ENCODE measurements at places on chromosomes 2 and 18.

DNA sequence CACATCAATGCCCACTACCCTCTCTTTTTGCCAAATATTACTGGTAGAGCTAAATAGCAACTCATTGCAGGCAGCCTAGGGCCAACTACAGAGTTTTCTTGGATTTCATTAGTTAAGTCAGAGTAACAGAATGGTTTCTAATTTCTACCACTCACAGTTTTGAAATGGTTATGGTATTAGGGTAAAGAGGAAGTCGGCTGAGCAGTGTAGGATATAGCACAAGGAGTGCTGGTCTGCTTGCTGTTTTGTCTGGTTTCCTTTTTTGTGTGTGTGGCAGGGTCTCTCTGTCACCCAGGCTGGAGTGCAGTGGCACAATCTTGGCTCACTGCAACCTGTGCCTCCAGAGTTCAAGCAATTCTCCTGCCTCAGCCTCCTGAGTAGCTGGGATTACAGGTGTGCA lies 289.2 kb upstream of the CCDC68 start:
- H3K4me1 ChIP-seq = no peaks in the 10 kb centered on the region
- DNase-seq = no peak
- H3K27me3 ChIP-seq = no peaks in the 10 kb centered on the region

DNA sequence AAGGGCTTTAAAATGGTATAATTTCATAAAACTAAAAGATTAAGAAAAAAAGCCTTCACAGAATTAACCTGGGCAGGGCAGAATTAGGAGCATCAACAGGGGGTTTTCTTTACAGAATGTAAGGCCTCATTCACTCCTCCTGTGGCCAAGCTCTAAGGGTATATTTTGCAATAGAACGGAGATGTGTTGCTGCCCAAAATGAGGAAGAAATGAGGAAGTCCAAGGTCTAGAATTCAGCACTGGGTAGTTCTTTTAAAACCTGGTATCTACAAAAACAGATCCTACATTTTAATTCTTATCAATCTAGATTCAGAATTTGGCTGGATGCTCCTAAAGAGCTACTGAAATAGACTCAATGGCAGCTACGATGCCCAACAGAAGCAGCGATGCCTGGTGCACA lies 101.8 kb downstream of the AKAIN1 start:
- H3K27me3 ChIP-seq = no peaks in the 10 kb centered on the region
- no peak overlapping the region for H3K4me3 ChIP-seq
- no peaks in the 10 kb centered on the region for H3K36me3 ChIP-seq

DNA sequence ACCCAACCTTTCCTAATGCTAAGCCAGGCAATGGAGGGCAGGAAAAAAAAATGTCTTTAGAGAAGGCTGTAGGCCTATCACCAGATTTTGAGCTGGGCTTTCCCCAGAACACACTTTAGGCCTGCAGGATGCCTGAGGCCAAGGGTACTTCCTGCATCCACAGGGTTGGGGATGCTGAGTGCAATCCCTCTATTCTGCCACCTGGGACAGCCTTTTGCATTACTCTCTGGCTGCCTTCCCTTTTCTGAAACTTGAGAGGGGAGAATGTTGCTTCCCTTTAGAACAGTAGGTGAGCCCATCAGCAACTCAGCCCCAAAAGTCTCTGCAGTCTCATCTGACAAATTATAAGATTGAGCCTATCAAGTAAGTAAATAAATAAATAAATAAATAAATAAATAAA lies 195.2 kb downstream of the SLC8A1 start:
- DNase-seq = no peak
- H3K27me3 ChIP-seq = no peaks in the 10 kb centered on the region
- H3K4me3 ChIP-seq = no peak overlapping the region
- no peak overlapping the region for H3K27ac ChIP-seq

GRCh38 chr2:71794611-71795010 lies 341.2 kb downstream of the DYSF start:
- H3K27me3 ChIP-seq = no peaks in the 10 kb centered on the region
- H3K4me3 ChIP-seq = no peak overlapping the region
- H3K36me3 ChIP-seq = no peaks in the 10 kb centered on the region
- DNase-seq = no peak
- peaks cover 27% of the 10 kb centered on the region for H3K4me1 ChIP-seq

DNA sequence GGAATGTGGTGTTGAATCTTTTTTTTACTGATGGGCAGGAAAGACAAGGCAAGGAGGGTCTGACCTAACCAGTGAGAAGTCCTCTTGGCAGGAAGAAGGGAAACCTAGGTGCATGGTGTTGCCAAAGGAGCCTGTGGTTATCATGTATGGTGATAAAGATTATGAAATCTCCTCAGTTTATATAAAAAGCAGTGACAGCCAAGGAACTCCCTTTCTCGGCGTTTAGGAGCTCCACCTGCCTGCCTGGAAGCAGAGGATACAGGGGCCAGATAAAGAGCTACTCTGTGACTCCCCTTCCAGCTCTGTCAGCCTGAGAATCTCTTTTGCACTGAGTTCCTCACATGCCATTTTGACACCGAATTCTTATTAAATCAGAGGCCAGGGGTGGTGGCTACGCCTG lies 26.1 kb downstream of the COLEC12 start:
- no peak for DNase-seq
- H3K27ac ChIP-seq = no peak overlapping the region
- peaks cover 7% of the 10 kb centered on the region for H3K4me1 ChIP-seq
- no peaks in the 10 kb centered on the region for H3K27me3 ChIP-seq
- H3K4me3 ChIP-seq = no peak overlapping the region

DNA sequence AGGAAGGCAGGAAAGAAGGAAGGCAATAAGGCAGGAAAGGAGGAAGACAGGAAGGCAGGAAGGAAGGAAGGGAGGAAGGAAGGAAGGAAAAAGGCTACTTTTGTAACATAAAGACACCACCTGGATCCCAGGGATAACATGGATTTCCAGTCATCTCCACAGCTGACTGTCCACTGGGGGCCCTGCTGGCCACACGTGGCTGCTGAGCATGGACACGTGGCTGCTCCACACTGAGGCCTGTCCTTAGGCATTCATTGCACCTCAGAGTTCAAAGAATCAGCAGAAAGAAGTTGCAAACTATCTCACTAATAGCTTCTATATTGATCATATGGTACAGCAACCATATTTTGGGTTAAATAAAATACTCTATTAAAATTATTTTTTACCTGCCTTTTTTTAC lies 130.2 kb upstream of the SALL3 start:
- DNase-seq = no peak
- H3K36me3 ChIP-seq = no peaks in the 10 kb centered on the region
- no peak overlapping the region for H3K27ac ChIP-seq
- no peak overlapping the region for H3K4me3 ChIP-seq
- H3K27me3 ChIP-seq = no peaks in the 10 kb centered on the region

DNA sequence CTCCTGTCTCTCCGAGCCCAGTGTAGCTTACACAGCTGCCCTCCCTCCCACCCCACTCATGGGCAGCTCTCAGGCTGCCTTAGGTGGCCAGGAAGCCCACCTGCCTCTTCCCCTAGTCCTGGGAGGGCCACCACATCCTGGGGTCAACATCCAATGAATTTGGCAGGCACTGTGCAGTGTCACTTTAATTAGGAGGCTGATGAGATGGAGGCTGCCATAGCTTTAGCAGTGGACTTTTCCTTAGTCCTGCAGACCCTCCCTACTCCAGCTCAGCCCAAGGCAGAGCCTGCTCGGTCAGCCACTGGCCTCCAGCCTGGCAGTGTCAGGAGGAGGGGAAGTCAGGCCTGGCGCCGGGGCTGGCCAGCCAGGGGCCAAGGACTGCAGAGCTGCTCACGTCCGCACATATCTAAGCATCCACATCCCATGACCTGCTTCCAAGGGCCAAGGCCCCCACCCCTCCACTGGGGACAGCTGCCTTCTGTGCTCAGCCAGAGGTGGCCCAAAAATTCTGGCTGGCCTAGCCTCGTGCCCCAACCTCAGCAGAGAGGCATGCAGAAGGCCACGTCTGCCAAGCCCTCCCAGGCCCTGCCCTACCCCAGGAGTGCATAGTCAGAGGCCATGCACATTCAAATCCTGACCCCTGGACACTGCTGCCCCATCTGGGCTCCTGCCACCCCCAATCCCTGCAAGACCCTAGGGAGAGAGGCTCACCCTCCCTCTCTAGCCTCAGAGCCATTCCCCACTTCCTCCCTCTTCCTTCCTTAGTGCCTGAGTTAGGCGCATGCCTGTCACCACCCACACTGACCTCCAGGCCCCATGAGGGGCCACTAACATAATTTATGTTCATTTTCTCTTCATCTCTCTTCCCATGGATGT lies 33.1 kb downstream of the ADRA2B start:
- no peak for DNase-seq
- H3K36me3 ChIP-seq = no peaks in the 10 kb centered on the region
- H3K4me3 ChIP-seq = no peak overlapping the region
- H3K4me1 ChIP-seq = no peaks in the 10 kb centered on the region
- H3K27ac ChIP-seq = no peak overlapping the region

- no peak for DNase-seq
- no peaks in the 10 kb centered on the region for H3K27me3 ChIP-seq
- H3K36me3 ChIP-seq = no peaks in the 10 kb centered on the region
- no peak overlapping the region for H3K4me3 ChIP-seq
Observed at GRCh38 chr2:119292226-119292625, 68.6 kb downstream of the STEAP3 start.

GRCh38 chr2:66236067-66236685 lies 198.7 kb upstream of the MEIS1 start:
- no peaks in the 10 kb centered on the region for H3K27me3 ChIP-seq
- H3K4me3 ChIP-seq = no peak overlapping the region
- H3K27ac ChIP-seq = no peak overlapping the region
- no peaks in the 10 kb centered on the region for H3K36me3 ChIP-seq

GRCh38 chr2:30257266-30258214 lies 26.2 kb downstream of the LBH start:
- no peak for DNase-seq
- peaks cover 4% of the 10 kb centered on the region for H3K4me1 ChIP-seq
- H3K4me3 ChIP-seq = no peak overlapping the region
- H3K27ac ChIP-seq = no peak overlapping the region
- H3K36me3 ChIP-seq = no peaks in the 10 kb centered on the region

Data from Panc1 (cell line).